ENCODE measurements at places on chromosomes 7 and 10. TPM values are rescaled to one million over a fixed set of nuclear protein-coding genes. Genes with fewer than 3 reads are reported as not detected.

The DKK1 gene
- total RNA-seq, result not detected

The FAM131B gene
- 0.33 TPM for total RNA-seq

The MACROH2A2 gene
- 5.2 TPM for total RNA-seq

The CFAP69 gene
- 4.9 TPM for total RNA-seq

The GATA3 gene
- 0.12 TPM for total RNA-seq

The FAM25C gene
- total RNA-seq, result not detected

The TMEM176A gene
- 7.9 TPM for total RNA-seq

Data from gastrocnemius medialis (tissue), 4 donors.